ENCODE measurements at places on chromosomes 11 and 22. TPM values are rescaled to one million over a fixed set of nuclear protein-coding genes. Genes with fewer than 3 reads are reported as not detected.

DNA sequence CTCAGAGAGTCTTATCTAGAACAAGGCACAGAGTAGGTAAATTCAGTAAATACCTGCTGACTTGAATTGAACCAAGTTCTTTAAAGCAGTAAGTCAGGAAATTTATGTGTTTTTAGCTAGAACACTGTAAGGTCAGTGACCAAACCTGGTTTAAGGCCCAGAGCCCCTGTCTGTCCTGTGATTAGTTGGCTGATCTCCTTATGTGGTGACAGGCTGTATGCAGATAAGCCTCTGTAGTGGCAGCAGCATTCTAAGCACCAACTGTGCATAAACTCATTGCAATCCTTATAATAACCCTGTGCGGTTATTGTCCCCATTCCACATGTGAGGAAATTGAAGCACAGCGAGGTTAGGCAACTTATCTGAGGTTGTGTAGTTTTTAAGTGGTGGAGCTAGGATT is 40.5 kb downstream of the FBXO7 start:
- no peak for DNase-seq

DNA sequence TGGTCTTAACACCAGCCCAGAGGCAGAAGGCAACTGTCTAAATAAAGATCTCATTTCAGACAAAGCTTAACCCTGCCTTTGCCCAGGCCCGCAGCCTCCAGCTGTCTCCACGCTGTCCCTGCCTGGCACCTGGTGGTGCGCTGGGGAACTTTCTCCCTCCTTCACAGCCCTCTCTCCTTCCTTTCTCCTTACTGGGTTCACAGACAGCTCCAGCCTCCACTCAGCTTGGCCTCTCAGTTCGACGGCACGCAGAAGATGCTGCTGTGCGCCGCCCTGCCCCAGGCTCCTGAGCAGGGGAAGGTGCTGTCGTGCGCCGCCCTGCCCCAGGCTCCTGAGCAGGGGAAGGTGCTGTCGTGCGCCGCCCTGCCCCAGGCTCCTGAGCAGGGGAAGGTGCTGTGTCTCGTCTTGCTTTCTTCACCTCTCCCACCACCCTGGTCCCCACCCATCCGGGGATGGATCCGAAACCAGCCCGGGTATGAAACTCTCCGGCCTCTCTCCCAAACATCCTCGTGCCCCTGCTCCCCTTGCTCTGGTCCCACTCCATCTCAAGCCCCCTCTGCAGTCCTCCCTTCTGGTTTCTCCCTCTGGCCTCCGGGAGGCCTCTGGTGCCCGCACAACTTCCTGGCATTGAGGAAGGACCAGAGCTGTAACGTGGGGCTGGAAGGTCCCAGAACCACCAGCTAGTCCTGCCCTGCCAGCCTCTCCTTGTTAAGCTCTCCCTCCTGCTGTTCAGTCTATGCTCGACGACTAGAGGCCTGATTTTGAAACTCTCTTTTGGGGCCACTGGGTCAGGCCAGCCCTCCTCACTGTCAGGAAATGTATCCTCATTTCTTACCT is 22.9 kb upstream of the JAM3 start:
- DNase-seq: no peak

- no peak for DNase-seq
Observed at GRCh38 chr11:122229481-122230384, 113.7 kb upstream of the BLID start.

The PHETA2 gene
- total RNA-seq: 11.6 TPM

DNA sequence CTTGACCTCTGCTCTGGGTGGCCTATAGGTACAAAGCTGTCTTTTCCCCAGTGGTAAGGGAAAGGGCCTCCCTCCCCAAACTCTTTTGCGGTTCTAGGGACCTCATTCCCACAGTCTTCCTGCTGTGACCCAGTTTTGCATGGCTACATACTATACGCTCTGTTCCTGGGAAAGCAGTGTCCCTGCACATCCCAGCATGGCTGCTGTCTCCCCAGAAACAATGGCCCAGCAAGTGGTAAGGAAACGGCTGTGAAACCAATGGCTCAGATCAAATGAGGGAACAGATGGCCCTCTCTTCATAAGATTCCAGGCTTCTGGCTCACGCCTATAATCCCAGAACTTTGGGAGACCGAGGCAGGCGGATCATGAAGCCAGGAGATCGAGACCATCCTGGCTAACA is 41.1 kb downstream of the RPL27A start:
- DNase-seq: no peak

Data from breast epithelium (tissue), 4 donors.